ENCODE measurements at places on chromosomes 7 and 10.

GRCh38 chr10:7559386-7559785 is 107.4 kb downstream of the ITIH5 start:
- no peak for DNase-seq

DNA sequence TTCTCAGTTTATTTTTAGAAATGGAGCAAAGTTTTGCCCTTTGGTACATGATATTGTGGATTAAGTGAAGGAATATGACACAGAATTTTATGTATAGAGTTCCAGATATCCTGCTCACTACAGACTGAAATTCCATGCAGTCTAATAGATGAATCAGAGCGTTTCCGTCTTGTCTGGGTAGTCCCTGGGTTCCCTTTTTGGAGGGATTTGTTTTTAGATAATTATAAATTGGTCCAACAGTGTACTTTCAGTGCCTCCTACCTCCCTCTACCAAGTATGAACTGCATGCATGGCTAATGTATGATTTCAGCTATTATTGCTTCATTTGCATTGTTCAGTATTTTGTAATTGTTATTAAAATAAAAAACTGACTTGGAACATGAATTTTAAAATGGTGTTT is 74.4 kb downstream of the SEPTIN7 start:
- no peak for DNase-seq

DNA sequence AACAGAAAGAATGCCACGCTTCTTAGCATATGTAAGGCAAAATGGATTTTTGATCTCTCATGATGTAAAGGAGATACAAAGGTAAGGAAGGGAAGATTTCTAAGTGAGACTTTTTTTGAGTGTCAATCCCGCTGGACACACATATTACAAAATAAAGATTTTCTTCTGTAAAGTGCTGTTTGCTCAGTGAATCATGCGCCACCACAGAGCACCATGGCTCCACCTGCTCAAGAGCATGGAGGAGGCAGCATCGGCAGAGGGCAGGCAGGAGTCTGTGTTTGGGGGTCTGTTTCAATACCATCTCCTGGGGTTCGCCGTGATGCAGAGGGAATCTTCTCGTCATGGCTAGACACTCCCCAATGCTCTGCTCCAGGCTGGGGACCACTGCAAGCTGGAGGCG is 83.5 kb downstream of the ALOX5 start:
- DNase-seq: no peak

DNA sequence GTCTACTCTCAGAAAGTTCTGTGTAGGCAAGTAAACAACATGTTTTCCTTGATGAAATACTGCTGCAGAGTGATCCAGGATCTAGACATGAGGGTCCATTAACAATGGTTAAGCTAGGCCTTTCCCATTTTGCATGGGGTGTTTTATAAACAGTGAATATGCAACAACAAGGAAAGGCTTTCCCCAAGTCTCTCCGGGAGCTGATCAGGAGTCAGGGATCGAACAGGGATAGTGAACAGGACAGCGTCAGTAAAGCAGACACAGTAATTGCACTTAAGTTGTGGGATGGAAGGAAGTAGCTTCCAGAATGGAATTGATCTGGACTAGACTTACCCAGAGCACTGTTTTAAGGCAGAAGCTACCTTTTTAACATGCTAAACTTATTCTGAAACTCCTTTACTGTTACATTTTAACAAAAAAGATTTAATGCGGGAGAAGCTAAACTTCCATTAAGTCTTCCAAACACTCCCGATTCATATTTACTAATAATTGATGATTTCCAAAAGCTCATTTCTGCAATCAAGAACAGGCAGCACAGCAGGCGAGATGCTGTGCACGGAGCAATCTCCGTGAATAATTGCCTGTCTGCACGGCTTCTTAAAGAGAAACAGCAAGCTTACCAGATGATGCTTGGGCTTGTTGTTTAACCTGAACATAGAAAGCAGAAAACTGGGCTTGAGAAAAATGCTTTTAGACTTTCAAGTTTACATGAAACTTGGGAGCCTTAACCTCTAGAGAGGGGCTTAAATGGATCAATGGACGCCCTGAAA is 50.3 kb upstream of the DOCK1 start:
- DNase-seq: no peak

- DNase-seq: no peak
Observed at GRCh38 chr7:67493366-67493765, 496.7 kb downstream of the TYW1 start.

- DNase-seq: no peak
Observed at GRCh38 chr10:44368637-44369036, 16.3 kb downstream of the CXCL12 start.

- no peak for DNase-seq
Observed at GRCh38 chr10:104809288-104810090, 168.4 kb downstream of the SORCS3 start.

DNA sequence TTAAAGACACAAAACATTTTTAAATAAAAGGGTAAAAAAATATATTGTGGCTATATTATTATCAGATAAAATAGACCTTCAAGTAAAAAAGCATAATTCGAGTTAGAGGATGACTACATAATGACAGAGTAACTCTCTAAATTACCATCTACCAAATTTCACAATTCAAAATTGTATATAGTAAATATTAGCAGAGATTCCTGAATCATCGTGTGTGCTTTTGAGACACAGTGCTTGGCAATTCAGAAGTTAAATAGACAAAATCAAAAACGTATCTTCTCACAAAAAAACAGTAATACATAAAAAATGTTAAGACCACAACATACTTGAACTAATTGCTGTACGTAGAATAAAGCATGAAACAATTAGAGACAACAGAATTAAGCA is 110.4 kb downstream of the AHR start:
- no peak for DNase-seq

DNA sequence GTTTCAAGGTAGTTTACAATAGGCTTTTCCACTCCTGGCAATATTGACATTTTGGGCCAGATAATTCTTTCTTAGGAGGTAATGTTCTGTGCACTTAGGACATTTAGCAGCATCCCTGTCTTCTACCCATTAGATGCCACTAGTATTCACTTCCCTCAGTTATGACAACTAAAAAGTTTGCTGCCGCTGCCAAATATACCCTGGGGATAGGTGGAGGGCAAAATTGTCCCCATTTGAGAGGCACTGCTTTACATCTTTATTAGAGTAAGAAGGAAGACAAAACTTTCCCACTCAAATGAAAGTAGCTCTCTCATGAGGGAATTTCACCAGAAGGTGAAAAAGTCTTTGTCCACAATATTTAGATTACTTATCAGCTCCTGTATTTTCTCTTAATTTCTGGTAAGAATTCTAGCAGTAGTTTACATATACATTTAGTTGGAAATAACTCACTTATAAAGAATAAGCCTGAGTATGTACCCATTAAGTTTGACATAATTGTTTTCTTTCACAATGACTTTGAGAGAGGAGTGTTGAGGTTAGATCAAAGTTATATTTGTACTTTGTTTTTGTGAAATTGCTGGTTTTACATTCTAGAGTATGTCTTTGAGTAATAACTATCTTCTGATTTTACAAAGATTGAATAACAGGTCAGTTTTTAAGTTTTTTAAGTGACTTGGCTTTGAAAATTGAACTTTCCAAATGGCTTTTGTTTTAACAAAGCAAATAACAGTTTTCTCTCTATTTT is 46.0 kb downstream of the HELLS start:
- DNase-seq: no peak

DNA sequence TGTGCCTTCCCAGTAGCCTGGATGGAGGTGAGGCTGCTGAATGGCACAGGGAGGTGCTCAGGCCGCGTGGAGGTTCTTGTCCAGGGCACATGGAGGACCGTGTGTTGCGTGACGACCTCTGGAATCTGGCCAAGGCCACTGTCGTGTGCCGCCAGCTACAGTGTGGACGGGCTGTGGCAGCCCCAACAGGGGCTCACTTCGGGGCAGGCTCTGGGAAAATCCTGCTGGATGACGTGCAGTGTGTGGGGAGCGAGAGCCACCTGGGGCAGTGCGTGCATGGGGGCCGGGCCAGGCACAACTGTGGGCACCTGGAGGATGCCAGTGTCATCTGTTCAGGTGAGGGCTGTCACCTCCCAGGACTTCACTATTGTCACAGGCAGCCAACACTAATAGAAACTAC is 50.2 kb upstream of the C10orf120 start:
- no peak for DNase-seq

DNA sequence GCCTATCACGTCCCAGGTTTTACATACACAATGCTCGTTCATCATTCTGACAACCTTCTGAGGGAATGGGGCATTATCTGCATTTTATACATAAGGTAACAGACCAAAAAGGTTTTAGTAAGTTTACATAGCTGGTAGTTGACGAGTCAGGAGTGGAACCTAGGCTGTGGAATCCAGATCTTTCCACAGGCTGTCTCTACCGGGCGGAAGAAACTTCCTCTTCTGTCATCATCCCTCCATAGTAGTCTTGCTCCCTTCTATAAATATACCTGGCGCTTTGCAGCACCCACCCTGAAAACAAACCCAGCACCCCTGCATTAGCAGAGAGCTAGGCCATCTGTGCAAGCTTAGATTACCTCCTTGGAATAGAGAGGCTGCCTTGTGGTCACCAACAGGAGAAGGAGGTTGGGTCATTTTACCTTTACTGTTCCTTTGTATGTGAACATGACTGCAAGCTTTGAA is 1.3 kb downstream of the TSPAN13 start:
- DNase-seq: peak; percentile 35

- no peak for DNase-seq
Observed at GRCh38 chr10:37711617-37712488, 145.6 kb downstream of the ZNF248 start.

- DNase-seq: peak; percentile 97
Observed at GRCh38 chr10:96614515-96614914, 27.7 kb upstream of the TM9SF3 start.

GRCh38 chr10:16929069-16929468 is 111.8 kb upstream of the RSU1 start:
- DNase-seq: no peak

DNA sequence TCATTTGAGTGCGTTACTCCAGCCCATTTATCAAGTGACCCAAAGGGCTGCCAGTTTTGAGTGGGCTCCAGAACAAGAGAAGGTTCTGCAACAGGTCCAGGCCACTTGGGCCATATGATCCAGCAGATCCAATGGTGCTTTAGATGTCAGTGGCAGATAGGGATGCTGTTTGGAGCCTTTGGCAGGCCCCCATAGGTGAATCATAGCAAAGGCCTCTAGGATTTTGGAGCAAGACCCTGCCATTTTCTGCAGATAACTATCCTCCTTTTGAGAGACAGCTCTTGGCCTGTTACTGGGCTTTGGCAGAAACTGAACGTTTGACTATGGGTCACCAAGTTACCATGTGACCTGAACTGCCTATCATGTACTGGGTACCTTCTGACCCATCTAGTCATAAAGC is 358.8 kb upstream of the SEMA3C start:
- DNase-seq: no peak

DNA sequence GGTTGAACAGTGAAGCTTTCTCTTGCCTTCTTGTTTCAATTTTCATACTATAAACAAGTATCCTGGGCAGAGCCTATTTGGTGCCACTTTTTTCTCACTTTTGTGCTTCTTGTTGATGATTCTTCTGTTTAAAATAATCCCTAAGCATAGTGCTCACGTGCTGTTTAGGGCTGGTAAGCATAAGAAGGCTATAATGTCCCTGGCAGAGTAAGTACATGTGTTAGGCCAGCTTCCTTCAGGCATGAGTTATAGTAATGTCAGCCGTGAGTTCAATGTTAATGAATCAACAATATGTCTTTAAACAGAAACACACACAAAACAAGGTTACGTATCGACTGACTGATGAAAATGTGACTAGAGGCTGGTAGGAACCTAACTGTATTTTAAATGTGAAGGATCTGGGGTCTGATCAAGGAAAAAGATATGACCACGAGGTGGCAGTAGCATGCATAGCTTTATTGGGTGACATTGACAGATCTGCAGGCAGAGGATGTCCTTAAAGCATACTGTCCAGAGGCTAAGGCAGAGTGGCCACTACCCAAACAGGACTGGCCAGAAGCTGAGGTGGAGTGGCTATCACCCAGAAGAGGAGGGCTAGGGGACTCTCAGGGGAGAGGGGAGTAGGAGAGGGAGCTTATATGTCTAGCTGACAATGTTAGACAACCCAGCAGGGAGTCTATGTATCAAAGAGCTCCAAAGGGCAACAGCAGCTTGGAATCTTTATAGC is 113.7 kb downstream of the BRAF start:
- DNase-seq: peak; percentile 88

DNA sequence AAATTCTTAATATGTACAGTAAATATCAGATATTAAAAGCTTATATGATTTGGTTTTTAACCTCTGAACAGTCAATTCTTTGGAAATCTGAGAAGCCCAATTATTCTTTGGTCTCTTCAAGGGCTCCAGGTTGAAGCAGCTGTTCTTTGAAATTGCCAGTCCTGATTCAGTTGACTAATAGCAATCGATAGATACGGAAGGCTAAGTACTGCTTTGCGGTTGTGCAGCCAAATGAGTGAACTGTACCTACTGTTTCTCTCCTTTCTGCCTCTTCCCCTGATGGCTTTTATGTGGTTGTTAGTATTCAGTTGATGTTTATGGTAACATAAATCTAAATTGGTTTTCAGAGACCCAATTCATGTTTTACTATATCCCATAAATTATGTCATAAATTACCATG is 103.1 kb upstream of the RPA3 start:
- no peak for DNase-seq

- no peak for DNase-seq
Observed at GRCh38 chr10:110421512-110422138, 76.1 kb upstream of the DUSP5 start.

- DNase-seq: no peak
Observed at GRCh38 chr10:74708246-74708645, 118.2 kb upstream of the KAT6B start.

GRCh38 chr10:11057018-11057417 is 39.3 kb downstream of the CELF2 start:
- no peak for DNase-seq

Measured in hematopoietic multipotent progenitor cell treated with erythropoietin and hydrocortisone succinate and interleukin-3 and kit ligand, for 6 days (in vitro differentiated cells).